AG08395 (cell line): ENCODE measurements at places on chromosomes 3 and 15.

DNA sequence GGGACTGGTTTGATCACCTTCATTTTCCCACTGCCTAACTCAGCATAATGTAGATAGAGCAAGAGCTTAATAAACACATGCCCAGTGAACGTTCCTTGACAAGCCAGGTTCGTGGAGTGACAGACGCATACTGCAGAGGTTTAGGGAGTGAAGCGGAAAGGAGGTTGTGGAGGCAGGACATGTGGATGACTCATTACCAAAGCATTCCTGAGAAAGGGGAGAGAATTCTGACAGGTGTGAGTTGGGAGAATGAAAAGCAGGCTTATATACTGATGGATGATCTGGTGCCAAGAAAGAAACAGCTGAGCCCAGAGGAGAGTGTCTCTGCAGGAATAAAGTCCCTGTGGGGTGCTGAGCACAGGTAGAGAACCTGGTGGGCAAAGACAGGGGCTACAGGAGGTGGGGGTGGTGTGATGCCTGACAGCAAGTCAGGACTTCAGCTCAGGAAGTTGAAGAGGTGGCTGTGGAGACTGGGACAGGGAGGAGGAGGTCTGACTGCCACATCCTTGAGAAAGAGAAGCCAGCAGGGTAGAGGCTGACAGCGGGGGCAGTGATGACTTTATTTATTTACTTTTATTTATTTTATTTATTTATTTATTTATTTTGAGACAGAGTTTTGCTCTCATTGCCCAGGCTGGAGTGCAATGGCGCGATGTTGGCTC is 2.4 kb upstream of the RPL29 start:
- DNase-seq = no peak

DNA sequence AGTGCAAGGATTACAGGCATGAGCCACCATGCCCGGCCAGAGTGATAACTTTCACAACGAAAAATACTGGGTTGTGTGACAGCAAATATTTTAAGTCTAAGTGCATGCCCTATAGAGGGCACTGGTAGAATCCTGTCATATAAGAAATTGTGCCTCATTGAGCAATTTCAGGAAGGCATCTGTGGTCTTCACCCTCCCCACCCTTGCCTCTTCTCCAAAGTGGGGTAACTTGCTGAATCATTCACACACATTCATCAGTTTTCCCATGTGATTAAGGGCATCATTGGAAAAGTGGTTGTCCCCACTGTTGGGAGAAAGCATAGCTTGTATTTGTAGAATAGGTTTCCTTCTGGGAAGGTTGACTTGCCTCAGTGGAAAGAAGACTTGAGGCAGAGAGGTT is 9.2 kb downstream of the MITF start:
- DNase-seq = no peak

- no peak for DNase-seq
Measured at GRCh38 chr15:98809273-98809672, 160.9 kb downstream of the IGF1R start.

DNA sequence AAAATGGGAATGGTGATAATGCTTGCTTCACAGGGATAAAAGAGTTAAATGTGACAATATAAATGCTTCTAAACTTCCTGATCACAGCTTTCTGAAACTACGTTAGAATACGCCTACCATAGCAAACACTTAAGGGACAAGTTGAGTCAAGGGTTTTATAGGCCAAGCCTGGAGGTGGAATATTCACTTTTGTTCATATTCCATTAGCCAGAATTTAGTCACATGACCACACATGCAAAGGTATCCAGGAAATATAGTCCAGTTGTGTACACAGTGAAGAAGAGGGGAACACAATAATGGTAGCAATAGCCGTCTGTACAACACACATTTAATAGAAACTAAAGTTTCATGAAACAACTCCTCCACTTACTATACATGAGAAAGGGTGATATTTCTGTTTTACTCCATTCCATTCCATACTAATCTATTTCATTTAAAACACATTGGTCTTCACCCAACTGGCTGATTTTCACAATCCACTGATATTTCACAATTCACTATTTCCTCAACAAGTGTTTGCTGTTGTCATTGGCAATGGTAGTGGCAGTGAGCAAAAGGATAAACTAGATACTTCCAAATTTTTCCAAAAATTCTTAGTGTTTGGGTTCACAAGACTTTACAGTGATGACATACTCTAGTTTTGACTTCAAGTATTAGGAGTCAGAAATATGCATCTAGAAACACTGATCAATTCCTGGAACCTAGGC is 270.9 kb downstream of the ERC2 start:
- no peak for DNase-seq

- DNase-seq = no peak
Measured at GRCh38 chr15:66993874-66994696, 71.3 kb upstream of the SMAD3 start.

DNA sequence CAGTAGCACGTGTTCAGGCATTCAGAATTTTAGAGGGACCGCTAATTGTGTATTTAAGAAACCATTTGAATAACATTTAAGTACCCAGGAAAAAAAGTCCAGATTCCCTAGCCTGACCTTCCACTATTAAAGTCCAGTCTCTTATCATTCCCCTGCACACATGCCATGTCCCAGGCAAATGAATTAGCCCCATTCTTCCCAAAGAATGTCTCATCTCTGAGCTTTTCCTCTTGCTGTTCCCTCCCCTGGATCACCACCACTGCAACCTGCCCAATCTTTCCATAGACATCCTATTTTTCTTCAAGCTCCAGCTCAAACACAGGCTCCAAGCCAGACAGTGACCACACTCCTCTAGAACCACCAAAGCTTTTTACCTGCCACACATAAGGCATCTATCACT is 25.9 kb downstream of the PLD1 start:
- no peak for DNase-seq

DNA sequence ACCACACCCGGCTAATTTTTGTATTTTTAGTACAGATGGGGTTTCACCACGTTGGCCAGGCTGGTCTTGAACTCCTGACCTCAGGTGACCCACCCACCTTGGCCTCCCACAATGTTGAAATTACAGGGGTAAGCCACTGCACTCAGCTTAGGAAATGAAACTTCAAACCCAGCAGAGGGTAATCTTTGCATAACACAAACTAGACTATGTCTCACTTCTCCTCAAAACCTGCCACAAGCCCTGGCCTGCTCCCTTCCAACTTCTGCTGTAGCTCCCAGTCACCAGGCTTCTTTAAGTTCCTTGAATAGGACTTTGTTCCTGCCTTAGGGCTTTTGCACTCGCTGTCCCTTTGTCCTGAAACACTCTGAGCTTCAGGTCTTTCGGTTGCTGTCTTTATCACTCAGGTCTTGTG is 39.2 kb upstream of the SEMA4B start:
- DNase-seq = no peak

- DNase-seq = no peak
Measured at GRCh38 chr3:53675942-53676341, 170.3 kb downstream of the CHDH start.

GRCh38 chr15:89985111-89985510 is 16.0 kb upstream of the ZNF710 start:
- no peak for DNase-seq

- DNase-seq = peak; percentile 15
Measured at GRCh38 chr3:51581524-51581923, 43.0 kb downstream of the RAD54L2 start.

DNA sequence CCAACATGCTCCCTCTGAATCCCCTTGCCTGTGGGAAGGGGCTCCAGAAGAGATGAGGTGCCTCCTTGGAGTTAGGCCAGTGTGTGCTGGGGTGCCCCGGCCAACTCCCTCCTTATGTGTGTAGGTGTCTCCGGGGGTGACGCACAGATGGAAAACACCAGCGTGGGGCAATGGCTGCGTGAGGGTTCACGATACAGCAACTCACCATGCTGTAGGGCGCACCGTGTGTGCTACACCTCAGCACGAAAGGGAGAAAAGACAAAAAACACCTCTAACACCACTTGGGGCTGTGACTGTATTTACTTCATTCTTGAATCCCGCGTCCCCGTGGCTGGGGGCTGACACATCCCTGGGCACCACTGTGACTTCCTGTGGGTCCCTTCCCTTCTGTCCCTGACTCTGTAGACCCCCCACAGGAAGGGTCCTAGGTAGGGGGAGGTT is 1.6 kb upstream of the CALML4 start:
- DNase-seq = no peak

DNA sequence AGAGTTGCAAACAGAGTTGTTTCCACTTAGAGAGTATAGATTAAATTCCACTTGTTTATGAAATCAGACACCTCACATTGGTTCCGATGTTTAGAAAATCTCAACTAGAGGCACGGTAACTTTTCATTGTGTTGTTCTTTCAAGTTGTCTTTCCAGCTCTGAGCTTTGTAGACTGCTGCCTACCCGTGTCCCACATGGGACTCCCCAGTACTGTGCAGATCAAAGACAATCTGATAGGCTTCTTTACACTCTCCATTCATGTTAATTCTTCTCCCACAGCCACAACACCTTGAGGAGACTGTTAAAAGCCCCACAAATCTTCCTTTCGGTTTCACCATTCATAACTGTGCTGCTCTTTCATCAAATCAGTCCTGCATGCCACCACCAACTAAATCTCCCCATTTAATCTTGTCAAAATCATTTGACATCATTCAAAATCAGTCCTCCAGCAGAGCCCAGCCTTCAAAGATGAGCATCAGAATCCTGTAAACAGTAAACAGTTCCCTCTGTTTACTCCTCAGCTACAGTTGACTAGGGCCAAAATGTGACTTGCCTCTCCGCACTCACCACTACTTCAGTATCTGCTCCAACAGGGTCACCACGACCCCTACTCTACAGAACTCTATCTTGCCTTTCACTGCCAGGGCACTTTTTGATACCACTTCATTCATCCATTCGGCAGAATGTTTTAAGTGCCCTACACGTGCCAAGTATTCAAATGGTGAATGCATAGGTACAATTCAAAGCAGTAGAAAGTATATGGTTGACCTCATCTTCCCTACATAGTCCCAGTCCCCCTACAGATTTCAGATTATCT is 8.3 kb downstream of the ANXA2 start:
- DNase-seq = no peak

DNA sequence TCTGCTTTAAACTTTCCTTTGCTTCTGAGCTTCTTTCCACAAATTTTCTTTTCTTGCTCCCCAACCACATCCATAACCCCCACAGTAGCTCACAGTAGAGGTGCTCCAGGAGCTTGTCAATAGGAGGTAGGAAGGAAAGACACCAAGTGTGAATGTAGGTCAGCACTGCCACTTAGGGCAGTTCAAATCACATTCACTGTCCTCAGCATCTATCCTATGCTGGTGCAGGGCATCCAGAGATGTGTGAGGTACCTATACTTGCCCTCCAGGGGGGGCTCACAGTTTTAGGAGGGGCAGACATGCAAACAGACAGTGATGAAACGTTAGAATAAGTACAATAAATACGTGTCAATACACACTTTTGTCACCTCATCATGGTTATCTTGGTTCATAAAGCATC is 1.5 kb upstream of the SPSB4 start:
- no peak for DNase-seq

DNA sequence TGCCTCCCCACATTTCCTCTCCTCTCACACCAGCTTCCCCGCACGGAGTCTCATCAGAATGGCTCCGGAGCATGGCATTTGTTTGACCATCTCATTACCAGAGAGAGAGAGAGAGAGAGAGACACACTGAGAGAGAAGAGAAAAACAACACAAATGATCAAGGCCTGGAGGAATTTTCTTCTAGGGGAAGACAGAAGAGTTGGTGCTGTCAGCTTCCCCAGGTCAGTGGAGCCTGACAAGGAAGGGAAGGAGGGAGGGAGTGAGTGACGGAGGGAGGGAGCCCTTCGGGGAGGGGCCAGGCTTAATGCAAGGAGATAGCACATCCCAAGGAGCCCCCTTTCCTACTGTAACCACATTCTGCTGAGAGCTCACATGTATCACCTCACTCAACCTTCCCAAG is 9.1 kb downstream of the ST8SIA2 start:
- no peak for DNase-seq

DNA sequence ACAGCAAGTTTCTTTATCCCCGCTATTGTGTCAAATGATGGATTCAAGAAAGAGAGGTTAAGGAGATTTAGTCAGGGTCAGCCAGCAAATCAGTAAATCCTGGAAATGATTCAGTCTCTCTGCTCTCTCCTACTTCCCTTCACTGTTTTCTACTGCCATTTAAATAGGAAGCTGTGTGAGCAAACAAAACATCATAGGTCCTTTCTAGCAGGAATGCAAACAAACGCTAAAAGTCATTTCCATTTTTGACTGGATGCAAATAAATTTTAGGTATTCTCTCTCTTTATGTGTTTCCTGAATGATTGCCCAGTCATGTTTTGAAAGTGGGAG is 299.4 kb upstream of the RORA start:
- no peak for DNase-seq

DNA sequence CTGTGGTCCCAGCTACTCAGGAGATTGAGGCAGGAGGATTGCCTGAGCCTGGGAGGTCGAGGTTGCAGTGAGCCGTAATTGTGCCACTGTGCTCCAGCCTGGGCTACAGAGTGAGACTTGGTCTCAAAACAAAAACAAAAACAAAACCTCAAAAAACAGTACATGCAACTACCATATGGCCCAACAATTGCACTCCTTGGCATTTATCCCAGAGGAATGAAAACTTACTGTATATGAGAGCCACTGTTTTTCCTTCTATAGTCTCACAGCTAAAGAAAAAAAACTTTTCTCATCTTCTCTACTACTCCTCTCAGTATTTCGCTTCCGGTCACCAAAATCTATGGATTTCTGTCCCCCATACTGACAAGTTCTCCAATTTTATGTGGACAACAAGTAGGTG is 84.3 kb downstream of the FLNB start:
- DNase-seq = no peak

- no peak for DNase-seq
Measured at GRCh38 chr3:14522129-14522691, 17.9 kb downstream of the GRIP2 start.

GRCh38 chr3:72661115-72661457 is 187.2 kb downstream of the SHQ1 start:
- peak; percentile 94 for DNase-seq

GRCh38 chr3:171748064-171748924 is 62.0 kb downstream of the PLD1 start:
- no peak for DNase-seq

- DNase-seq = no peak
Measured at GRCh38 chr3:151768393-151768930, 34.7 kb downstream of the AADACL2 start.

DNA sequence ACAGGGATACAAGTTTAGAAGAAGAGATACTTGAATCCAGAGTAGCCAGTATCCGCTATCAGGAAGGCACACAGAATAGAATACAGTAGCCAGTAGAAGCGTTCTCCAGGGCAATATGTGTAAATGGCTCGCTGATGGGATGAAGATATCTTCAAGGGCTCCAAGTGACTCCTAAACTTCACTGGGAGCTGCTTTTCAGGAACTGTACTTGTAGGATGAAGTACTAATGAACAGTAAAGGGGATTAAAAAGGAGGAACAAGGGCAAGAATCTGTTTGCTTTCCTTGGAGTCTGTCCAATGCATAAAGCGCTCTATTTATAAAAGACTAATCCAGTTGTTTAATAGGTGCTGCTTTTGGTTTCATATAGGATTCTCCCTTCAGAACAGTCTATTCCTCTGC is 78.4 kb downstream of the THRB start:
- no peak for DNase-seq

DNA sequence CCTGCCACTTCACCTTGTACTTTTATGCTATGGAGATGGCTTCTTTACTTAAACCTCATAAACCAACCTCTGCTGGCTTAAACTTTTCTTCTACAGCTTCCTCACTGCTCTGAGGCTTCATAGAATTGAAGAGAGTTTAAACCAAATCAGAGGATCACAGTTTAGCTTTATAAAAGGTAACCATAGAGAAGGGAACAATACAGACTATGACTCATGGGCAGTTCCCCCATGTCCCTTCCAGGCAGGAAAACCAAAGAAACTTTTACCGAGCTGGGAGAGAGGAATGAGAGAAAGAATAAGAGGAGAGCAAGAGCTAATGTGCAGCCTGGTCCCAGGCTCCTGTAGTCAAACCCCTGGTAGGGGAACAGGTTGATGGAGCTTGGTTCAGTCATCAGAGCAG is 53.9 kb upstream of the NEDD4 start:
- DNase-seq = no peak
